ENCODE measurements at places on chromosomes 3 and 15.

DNA sequence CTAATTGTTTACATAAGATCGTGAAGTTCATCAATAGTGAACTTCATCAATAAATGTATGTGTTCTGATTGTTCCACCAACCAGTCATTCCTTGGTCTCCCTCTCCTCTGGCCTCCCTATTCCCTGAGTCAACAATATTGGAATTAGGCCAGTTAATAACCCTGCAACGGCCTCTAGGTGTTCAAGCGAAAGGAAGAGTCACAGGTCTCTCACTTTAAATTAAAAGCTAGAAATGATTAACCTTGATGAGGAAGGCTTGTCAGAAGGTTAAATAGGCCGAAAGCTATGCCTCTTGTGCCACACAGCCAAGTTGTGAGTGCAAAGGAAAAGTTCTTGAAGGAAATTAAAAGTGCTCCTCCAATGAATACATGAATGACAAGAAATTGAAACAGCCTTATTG is 89.4 kb upstream of the ACKR4 start:
- DNase-seq = no peak

DNA sequence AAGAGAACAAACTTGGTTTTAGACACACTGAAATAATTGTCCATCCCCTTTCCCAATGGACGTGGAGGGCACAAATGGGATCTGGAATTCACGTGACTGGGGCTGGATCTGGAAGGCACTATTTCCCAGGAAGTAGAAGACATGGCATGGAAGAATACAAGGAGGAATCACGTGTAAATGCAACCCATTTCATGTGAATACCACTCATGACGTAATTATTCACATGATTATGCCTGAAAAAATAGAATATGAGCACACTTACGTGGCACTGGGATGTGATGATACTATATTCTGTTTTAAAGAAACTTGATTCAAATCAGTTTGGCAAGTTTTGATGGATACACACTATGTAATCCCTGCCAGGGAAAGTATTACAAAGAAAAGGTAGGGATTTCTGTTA is 477.3 kb downstream of the GABRG3 start:
- no peak for DNase-seq

GRCh38 chr3:116966649-116967048 is 257.1 kb downstream of the TUSC7 start:
- no peak for DNase-seq

GRCh38 chr15:62063825-62064635 is 2.7 kb upstream of the C2CD4A start:
- no peak for DNase-seq

- no peak for DNase-seq
Observed at GRCh38 chr15:67843571-67844387, 3.9 kb upstream of the RNU6-1 start.
